Activated CD8-positive, alpha-beta T cell treated with anti-CD3 and anti-CD28 coated beads, Interleukin-2, amount 10 ng/mL, durations not matched to agents 7 days and 5 days (primary cell): ENCODE measurements at places on chromosomes 5 and 9. TPM values are rescaled to one million over a fixed set of nuclear protein-coding genes. Genes with fewer than 3 reads are reported as not detected.

- H3K27me3 ChIP-seq, result peaks cover 23% of the 10 kb centered on the region
- peaks cover 2% of the 10 kb centered on the region for H3K36me3 ChIP-seq
- no peak overlapping the region for H3K4me3 ChIP-seq
- no peak overlapping the region for H3K27ac ChIP-seq
Observed at GRCh38 chr9:89601306-89601705, 3.5 kb upstream of the GADD45G start.

DNA sequence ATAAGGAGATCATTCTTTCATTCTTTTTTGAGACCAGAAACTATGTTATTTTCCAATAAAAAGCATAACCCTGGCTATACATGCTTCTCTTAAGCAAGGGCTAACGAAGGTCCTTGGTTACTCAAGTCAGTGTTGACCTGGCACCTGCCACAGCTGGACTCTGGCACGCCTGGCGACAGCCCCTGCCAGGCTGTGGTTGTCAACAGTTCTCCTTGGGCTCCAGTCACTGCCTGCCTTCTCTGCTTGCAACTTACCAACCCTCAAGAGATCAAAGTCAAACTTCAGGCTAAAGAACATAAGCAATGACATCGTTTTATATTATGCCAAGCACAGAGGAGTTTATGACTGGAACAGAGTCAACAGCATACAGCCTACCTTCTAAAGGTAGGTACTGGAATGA lies 61.4 kb upstream of the TBC1D9B start:
- no peak for DNase-seq
- peaks cover 11% of the 10 kb centered on the region for H3K4me1 ChIP-seq
- H3K36me3 ChIP-seq, result no peaks in the 10 kb centered on the region
- H3K4me3 ChIP-seq, result no peak overlapping the region
- H3K27me3 ChIP-seq, result no peaks in the 10 kb centered on the region

DNA sequence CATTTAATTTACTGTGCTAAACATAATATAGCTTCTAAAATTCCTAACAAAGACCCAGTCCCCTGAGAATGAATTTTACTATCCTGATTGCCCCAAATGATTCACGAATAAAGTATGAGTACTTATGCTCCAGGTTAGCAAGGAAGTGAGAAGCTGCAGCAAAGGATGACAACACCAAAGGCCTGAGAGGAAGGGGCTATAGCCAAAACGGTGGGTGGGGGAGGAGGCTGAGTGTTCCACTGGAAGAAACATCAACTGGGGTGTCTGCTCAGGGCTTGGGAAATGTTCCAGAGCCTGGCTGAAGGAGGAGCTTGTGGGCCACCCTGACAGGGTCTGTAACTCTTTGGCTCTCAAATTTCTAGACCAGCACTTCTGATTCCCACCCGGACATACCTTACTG lies 157.3 kb downstream of the ADAMTS12 start:
- DNase-seq, result no peak
- no peaks in the 10 kb centered on the region for H3K4me1 ChIP-seq
- no peaks in the 10 kb centered on the region for H3K36me3 ChIP-seq
- peaks cover 6% of the 10 kb centered on the region for H3K27me3 ChIP-seq
- H3K4me3 ChIP-seq, result no peak overlapping the region
- no peak overlapping the region for H3K27ac ChIP-seq

Gene LEAP2
- 3.4 TPM for total RNA-seq

Gene CDC25C
- total RNA-seq, result 15.0 TPM

Gene RANBP17
- total RNA-seq, result not detected
